ENCODE measurements at places on chromosomes 16 and 17.

- DNase-seq = no peak
Measured at GRCh38 chr16:83806036-83806435, 1.7 kb upstream of the HSBP1 start.

- no peak for DNase-seq
Measured at GRCh38 chr16:73206151-73206707, 158.3 kb upstream of the ZFHX3 start.

- peak; percentile 38 for DNase-seq
Measured at GRCh38 chr16:74451951-74452758, 30.9 kb upstream of the CLEC18B start.

DNA sequence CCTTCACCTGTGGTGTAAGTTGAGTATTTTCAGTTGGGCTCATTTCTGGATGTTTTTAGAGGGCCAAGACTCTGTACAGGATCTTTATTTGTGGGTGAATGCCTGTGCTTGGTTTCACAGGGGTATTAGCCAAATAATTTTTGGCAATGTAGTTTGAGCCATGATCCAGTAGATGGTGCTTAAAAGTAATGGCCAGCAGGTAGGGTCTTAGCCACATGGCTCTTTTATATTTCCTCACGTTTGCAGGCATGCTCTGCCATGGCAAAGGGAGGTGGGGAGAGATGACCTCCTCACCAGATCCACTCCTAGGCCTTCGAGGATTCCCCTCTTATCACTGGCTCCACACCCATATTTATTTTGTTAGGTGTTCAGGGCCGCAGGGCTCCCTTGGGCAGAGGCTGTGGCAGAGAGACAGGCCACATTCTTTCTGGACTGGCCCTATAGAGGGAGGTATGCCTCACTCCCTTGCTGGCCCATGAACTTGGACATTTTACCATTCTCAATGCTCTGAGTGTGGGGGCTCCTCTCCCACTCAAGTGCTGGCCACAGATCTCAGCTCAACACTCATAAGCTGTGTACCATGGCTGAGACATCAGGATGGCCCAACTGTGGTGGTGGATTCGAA lies 417.1 kb downstream of the XYLT1 start:
- DNase-seq = no peak

- DNase-seq = no peak
Measured at GRCh38 chr16:27762441-27762840, 212.5 kb downstream of the KATNIP start.

DNA sequence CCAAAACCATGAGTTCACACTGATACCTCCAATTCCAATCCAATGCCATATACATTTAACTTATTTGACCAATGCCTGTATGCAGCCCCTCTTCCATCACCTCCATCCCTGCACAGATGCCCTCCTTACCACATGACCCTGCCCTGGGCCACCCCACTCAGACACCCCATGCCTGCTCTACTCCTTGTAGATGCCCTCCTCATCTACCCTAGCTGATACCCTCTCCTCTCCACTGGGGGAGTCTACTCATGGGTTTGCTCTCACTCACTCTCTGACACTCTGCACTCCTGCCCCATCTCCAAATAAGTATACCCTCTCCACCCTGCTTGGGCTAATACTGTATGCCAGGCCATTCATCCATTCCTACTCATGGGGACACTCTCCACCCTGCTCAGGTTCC lies 16.0 kb upstream of the CMTM4 start:
- no peak for DNase-seq

DNA sequence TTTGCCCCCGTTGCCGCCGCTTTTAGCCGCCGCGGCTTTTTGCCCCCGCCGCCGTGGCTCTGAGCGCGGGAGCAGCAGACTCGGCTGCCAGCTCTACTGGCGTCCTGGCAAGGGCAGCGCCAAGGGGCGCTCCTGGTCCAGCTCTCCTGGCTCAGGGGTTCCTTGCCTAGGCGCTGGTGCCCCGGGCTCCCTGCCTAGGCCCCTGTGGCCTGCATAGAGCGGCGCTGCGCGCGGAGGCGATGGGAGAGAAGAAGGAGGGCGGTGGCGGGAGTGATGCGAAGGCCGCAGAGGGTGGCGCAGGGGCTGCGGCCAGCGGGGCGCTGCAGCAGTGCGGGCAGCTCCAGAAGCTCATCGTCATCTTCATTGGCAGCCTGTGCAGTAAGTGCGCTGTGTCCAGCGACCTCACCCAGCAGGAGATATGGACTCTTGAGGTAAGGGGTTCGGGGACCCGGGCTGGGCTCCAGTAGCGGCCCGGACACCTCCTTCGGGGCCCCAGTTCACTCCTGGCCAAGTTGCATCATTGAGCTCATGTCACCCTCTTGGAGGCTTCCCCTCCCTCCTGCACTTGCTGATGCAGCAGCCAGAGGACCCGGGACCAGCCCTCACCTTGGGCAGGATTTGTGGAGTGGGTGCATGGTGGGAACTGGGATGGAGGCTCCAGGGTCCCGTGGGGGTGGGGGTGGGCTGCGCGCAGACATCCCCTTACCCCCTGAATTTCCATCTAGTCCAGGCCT lies 1344.4 kb downstream of the TP53TG3F start:
- DNase-seq = no peak

- DNase-seq = no peak
Measured at GRCh38 chr16:80778703-80779102, 25.7 kb downstream of the CDYL2 start.

- no peak for DNase-seq
Measured at GRCh38 chr17:80940171-80941123, 51.2 kb upstream of the CHMP6 start.

DNA sequence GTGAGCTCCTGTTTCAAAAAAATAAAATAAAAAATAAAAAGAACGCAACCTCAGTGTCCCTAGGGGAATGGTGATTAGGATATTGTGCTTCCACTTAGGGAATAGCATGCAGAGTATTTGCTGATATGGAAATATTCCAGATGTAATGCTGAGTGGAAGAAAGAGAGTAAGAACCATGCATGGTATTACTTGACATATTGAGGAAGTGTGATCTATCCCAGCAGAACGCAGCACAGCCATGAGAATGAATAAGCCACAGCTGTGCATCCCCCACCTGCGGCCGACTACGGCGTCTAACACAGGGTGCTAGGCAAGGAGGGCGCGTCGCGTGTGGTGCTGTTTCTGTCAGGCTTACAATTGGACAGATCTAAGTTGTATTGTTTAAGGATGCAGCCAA lies 49.5 kb downstream of the FOXK2 start:
- DNase-seq = no peak
